HFFc6 (cell line): ENCODE measurements at places on chromosomes 2 and 18. TPM values are rescaled to one million over a fixed set of nuclear protein-coding genes. Genes with fewer than 3 reads are reported as not detected.

The SLC9A4 gene
- not detected in 3 replicates for total RNA-seq

The NPAS2 gene
- 9.0 to 17.6 TPM (median 13.3 TPM) in 3 replicates for total RNA-seq

The CCDC150 gene
- total RNA-seq = 1.3 to 4.0 TPM (median 2.6 TPM) in 3 replicates

DNA sequence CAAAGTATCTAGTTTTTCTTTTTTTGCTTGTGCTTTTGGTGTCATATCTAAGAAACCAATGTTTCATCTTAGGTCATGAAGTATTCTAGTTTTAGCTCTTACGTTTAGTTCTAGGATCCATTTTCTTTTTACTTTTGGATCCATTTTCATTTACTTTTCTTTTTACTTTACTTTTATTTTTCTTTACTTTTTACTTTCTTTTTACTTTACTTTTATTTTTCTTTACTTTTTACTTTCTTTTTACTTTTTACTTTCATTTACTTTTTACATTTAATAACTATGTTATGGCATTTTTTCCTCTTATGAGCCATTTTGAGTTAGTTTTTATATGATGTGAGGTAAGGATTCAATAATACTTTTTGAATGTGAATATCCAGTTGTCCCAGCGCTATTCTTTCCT lies 213.4 kb downstream of the ZFP36L2 start:
- DNase-seq = no peak

DNA sequence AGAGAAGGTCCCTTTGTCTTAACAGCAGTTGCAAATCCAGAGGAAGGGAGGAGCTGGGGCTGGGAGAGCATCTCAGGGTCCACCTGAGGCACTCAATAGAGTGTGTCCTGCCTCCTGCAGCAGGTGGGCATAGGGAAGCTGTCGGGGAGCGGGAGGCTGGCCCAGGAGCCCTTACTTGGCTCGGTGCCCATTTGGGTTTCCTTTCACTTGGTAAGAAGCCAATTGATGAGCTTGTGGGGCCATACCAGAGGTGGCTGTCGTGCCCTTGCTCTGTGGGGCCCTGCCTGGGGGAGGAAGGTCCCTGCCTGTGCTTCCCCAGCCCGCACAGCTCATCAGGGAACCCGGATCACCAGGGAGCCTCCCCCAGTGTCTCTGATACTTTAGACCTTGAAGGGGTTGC lies 229.7 kb downstream of the DYSF start:
- no peak for DNase-seq
